ENCODE measurements at places on chromosomes 1 and 21.

DNA sequence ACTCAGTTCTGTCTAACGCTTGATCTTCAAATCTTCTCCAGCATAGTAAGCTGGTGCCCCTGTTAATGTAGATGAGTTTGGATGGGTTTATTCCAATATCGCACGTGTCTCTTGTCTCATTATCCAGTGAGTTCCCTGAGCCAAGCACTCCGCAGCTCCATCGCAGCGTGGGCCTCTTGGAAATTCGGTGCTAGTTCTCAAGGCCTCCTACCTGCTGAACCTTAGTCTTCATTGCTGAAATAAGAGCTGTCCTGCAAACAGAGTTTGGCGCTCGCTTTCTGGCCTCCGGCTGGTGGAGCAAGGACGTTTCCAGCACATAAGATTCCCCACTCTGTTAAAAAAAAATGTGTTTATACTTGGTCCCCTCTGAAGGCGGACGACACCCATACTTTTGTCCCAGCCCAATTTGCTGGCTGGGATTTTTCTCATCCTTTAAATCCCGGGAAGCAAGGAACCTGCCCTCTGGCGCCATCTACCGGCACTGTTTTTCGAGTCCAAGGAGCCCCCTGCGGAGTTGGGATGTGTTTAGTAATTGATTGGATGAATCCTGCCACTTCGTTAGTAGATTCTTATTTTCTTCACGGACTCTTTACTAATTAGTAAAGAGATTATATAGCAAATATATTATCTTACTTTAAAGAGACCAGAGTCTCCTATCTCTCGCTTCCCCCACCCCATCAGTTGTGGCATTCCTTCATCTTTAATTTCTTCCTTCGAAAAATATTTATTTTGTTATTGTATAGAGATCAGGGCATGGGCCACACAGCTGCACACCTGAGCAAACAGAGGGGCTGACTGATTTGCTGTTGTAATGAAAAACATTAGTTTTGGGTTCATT lies 14.7 kb downstream of the JUN start:
- no peak for DNase-seq

- peak; percentile 71 for DNase-seq
Measured at GRCh38 chr21:45102391-45102932, 28.1 kb downstream of the ADARB1 start.

GRCh38 chr1:147630447-147630846 lies 39.9 kb downstream of the ACP6 start:
- DNase-seq = no peak

DNA sequence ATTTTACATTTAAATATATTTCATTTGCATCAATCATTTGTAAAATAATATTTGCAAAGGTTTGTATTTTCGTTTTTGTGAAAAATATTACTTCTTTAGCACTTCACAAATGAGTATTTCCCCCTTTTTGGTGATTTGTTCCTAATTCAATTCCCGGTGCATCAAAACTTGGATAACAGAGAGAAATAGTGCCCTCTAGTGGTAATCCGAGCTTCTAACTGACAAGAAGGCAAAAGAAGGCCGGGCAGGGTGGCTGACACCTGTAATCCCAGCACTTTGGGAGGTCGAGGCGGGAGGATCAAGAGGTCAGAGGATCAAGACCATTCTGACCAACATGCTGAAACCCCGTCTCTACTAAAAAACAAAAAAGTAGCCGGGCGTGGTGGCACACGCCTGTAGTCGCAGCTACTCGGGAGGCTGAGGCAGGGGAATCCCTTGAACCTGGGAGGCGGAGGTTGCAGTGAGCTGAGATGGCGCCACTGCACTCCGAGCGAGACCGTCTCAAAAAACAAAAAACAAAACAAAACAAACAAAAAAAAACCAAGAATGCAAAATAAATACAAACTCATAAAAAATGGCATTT lies 137.7 kb downstream of the COL11A1 start:
- DNase-seq = peak; percentile 40

DNA sequence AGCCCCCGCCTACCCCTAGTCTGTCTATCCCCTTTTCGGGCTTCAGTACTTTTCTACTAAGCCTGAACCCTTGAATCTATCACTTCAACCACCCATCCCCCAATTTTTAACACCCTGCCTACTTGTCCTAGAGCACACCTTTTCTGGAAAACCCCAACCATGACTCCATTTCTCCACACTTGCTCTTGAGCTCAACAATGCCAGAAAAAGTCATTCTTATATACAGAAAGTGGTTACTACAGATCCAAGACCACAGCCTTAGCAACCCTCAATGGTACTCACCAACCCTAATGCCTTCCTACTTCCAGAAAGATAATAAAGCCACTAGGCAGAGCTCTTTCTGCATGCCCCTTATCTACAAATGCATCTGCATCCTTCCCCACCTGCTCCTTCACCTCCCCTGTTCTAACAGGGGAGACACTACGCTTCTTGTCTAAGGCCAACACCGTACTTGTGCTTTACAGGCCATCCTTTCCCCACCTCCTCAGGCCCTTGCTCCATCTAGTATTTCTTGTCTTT lies 41.2 kb downstream of the DMAP1 start:
- no peak for DNase-seq

GRCh38 chr1:42910985-42911384 lies 47.7 kb downstream of the SLC2A1 start:
- DNase-seq = no peak

Data from foreskin keratinocyte (primary cell).